ENCODE measurements at places on chromosomes 3 and 15. TPM values are rescaled to one million over a fixed set of nuclear protein-coding genes. Genes with fewer than 3 reads are reported as not detected.

Gene CCDC54
- not detected for total RNA-seq

Gene GOLGA6L9
- total RNA-seq = 4.9 TPM

Gene P3H2
- 27.8 TPM for total RNA-seq

Gene CELF6
- 0.41 TPM for total RNA-seq

Gene FAM174B
- 18.9 TPM for total RNA-seq

Gene UCN2
- 39.1 TPM for total RNA-seq

Data from kidney epithelial cell (primary cell).